ENCODE measurements at places on chromosomes 11 and 22.

GRCh38 chr11:37320921-37321320 is 722.9 kb upstream of the RAG2 start:
- DNase-seq = no peak

DNA sequence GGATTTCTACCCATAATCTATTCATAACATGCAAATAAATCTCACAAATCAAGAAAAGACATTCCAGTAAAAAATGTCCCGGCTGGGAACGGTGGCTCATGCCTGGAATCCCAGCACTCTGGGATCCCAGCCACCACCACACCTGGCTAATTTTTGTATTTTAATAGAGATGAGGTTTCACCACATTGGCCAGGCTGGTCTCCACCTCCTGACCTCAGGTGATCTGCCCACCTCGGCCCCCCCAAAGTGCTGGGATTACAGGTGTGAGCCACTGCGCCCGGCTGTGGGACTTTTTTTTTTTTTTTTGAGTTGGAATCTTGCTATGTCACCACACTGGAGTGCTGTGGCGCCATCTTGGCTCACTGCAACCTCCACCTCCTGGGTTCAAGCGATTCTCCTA is 4.7 kb downstream of the CHID1 start:
- no peak for DNase-seq

GRCh38 chr11:130330101-130330684 is 15.5 kb upstream of the ZBTB44 start:
- DNase-seq = no peak

GRCh38 chr11:17771415-17771814 is 36.8 kb downstream of the KCNC1 start:
- no peak for DNase-seq

GRCh38 chr22:45709866-45710265 is 38.2 kb downstream of the ATXN10 start:
- DNase-seq = no peak
